Activated naive CD4-positive, alpha-beta T cell (primary cell): ENCODE measurements at places on chromosomes 5 and 9.

DNA sequence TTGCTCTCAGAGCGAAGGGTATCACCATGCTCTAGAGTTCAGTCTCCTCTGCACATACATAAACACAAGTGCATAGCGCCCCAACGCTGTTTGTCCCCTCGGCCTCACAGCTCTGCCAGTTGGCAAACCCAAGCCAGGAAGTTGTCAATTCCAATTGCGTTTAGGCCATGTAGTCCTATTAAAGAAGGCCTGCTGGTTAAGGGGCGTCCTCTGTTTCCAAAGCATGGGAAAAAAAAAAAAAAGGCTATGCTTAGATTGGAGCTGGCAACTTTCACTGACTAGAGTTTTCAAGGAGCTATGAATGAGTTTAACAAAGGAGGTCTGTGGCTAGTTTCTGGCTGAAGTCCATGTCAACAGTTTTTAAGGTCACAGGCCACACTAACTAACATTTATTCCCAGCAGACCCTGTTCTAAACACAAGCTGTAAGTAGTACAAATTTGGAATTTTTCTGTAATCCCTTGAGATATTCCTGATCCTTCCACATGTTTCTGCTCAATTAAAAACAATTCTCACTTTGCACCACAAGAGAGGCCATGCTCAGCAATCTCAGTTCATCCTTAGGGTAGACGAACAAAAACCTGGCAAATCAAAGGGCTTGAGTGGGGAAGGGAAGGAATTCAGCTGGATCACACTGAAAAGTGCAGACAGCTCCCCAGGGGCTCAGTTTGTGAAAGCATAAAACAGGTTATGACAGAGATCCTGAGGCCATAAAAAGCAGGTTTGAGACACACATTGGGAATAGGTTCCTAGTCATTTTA lies 187.7 kb downstream of the DENND1A start:
- no peak for DNase-seq

- no peak for DNase-seq
Observed at GRCh38 chr9:113634596-113635515, 171.3 kb downstream of the RGS3 start.

- no peak for DNase-seq
Observed at GRCh38 chr9:106590759-106591505, 272.0 kb upstream of the ZNF462 start.

GRCh38 chr5:6321078-6321477 lies 57.3 kb downstream of the MED10 start:
- DNase-seq = no peak

- DNase-seq = no peak
Observed at GRCh38 chr5:179926657-179927056, 19.0 kb upstream of the TBC1D9B start.

GRCh38 chr9:16057541-16057940 lies 504.7 kb downstream of the CCDC171 start:
- no peak for DNase-seq

DNA sequence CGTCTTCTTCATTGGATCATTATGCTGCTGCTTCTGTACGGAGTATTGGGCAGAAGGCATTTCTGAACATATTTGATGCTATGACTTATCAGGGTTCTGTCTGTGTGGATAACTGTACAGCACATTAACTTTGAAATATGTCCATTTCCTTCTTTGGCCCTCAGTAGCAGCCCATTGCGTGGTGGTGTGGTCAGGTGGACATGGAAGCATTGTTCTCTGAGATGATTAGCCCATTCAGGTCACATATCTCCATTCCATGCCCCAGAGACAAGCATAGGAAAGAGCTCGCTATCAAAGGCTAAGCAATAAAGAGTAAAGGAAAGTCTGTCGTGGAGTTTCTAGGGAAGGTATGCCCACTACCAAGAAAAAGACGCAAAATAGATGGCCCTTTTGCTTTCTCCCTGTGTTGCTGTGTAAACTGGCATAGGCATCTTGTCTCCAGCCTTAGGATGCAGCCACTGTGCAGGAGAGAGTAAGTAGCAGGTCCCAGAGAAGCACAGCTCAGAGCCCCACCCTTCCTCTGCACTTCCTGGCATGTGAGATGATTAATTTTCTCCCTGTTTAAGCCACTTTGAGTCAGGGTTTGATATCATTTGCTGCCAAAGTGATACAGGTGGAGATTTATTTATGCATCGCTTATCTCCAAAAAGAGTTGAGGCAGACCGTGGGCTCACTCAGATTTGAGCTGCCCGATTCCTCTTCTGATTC lies 221.9 kb downstream of the PDZD2 start:
- no peak for DNase-seq

GRCh38 chr5:177412603-177413233 lies 3.4 kb upstream of the F12 start:
- no peak for DNase-seq

DNA sequence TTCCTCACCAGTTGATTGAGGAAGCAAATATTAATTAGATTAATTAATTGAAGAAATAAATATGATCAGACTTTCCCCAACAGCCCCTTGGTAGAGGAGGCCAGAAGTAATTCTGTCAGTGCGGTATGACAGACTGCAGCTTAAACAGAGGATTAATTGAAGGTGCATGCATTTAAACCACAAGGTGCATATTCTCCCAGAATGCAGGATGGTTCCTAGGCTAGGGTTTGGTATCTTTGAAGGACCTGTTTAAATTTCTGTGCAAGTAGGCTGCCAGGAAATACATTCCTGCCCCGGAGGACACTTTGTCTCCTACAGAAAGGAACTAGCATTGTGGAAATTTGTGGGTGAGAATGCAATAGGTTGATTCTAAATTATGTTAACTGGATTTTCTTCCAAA lies 50.5 kb upstream of the PALM2AKAP2 start:
- DNase-seq = no peak

- DNase-seq = no peak
Observed at GRCh38 chr9:107018861-107019545, 156.0 kb downstream of the ZNF462 start.

- DNase-seq = no peak
Observed at GRCh38 chr9:95721061-95721531, 154.4 kb upstream of the ERCC6L2 start.
